ENCODE measurements at places on chromosomes 11 and 22.

GRCh38 chr11:93757924-93758865, 16.7 kb downstream of the C11orf54 start:
- no peak for DNase-seq

- no peak for DNase-seq
Measured at GRCh38 chr11:65777821-65778361, 2.9 kb downstream of the AP5B1 start.

- no peak for DNase-seq
Measured at GRCh38 chr11:122486793-122487495, 168.6 kb upstream of the UBASH3B start.

- no peak for DNase-seq
Measured at GRCh38 chr11:69238573-69239351, 55.2 kb upstream of the MYEOV start.

GRCh38 chr11:65654375-65655349, 8.1 kb downstream of the RELA start:
- no peak for DNase-seq

GRCh38 chr11:79919350-79919749, 478.5 kb upstream of the TENM4 start:
- DNase-seq, result no peak

GRCh38 chr11:27807596-27807995, 107.3 kb upstream of the BDNF start:
- DNase-seq, result no peak

- no peak for DNase-seq
Measured at GRCh38 chr22:30742291-30743256, 47.9 kb downstream of the OSBP2 start.

- DNase-seq, result no peak
Measured at GRCh38 chr11:91081440-91082043, 858.7 kb upstream of the CHORDC1 start.

DNA sequence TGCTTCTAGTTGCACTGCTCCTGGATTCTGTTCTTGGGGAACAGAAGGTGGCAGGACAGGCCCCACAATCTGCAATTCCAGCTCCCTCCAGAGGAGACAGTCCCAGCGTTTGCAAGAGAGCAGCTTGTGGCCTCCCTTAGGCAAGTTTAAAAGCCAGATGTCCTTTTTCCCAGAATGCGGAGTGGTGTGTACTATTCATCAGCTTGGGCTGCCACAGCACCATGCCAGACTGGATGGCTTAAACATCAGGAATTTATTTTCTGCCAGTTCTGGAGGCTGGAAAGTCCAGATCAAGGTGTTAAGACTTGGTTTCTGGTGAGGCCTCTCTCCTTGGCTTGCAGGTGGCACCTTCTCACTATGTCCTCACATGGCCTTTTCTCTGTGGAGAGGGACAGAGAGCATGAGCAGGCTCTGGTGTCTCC, 11.7 kb downstream of the MIAT start:
- no peak for DNase-seq

- no peak for DNase-seq
Measured at GRCh38 chr11:4105916-4106315, 11.3 kb downstream of the RRM1 start.

GRCh38 chr11:67265633-67266448, 432 bp upstream of the GRK2 start:
- DNase-seq, result peak; percentile 43

DNA sequence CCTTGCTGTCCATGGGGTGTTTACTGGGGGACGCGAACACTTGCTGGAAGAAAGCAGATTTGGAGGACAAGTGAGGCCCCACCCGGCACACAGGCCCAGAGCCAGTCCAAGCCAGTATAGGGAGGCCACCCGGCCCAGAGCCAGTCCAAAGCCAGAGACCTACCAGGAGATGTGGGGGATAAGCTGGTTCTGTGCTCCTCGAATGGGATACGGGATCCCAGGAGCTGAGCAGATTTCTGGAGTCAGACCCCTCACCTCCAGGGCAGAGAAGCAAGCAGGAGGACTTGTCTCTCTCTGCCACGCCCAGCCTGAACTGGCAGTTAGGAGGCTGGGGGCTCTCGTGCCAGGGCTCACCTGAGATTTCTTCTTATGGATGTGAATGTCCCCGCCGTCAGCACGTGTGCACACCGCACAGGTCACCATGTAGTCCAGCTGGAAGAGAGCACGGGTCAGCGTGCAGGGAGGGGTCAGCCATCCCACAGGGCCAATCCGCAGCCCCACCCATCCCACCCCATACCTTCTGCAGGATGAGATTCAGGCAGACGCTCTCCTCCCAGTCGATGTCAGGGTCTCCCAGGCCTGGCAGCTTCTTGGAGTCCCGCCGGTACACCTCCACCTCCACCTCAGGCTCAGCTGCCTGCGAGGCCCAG, 35.3 kb downstream of the KIAA0930 start:
- no peak for DNase-seq

GRCh38 chr11:43830928-43831440, 49.6 kb upstream of the ALKBH3 start:
- DNase-seq, result peak; percentile 46

GRCh38 chr11:56624661-56625110, 10.0 kb upstream of the OR5M1 start:
- no peak for DNase-seq

- DNase-seq, result no peak
Measured at GRCh38 chr11:92276773-92277172, 52.2 kb downstream of the FAT3 start.

- DNase-seq, result no peak
Measured at GRCh38 chr22:21761994-21762680, 26.5 kb upstream of the YPEL1 start.

DNA sequence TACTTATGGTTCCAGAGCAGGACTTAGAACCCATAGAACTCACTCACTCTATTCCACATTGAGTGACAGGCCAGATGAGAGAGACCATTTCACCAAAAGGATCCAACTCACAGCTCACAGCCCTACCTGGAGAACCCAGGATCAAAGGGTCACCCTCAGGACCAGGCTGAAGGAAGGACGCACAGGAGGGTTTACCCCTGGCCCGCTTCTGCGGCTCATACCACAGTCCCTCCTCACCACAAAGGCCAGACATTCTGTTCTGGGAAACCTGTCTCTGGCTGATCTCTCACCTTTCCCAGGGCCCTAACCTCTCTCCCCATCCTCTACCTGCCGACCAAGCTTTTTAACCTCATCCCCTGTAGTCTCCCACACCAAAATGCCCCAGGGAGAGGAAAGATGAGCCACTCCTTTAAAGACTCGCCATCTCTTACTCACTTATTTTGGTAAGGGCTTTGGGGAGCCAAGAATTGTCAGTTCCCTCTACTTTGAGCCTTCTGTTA, 4.7 kb downstream of the FOSL1 start:
- DNase-seq, result no peak

GRCh38 chr11:113248702-113249490, 65.5 kb upstream of the TTC12 start:
- DNase-seq, result no peak

DNA sequence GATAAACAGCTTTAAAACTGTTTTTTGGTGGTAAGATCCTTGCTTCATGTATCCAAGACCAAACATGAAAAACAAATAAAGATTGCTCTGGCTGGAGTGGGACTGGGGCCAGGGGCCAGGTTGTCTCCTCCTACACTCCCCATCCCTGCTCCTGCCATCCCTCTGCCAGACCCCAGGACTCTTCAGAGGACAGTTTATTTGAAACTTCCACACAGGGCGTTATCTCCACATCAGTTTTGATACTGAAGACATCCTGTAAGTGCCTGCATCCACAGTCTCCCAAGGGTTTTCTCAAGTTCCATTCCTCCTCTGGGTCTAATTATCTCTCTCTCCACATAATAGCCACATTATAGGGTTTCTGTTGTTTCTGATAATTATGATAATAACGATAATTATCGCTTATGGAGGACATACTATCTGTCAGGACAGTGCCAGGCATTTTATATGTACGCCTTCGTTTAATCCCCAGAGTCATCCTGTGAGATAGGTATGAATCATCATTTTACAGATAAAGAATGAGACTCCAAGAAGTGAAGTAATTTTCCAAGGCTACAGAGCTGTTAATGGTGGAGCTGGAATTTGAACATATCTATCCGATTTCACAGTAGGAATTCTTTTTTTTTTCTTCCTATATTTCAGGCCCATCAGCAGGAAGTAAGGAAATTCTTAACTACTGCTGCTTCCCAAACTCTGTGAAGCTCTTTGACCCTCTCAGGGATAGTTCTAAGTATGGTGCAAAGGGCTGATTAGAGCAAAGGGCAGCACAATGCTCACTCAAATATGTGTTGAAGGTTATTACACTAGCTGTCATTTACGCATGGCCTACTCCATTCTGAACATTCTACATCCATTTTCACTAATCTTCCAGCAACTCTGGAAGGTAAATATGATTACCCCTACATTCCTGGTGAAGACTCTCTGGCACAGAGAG, 488.0 kb upstream of the CCDC90B start:
- DNase-seq, result no peak

DNA sequence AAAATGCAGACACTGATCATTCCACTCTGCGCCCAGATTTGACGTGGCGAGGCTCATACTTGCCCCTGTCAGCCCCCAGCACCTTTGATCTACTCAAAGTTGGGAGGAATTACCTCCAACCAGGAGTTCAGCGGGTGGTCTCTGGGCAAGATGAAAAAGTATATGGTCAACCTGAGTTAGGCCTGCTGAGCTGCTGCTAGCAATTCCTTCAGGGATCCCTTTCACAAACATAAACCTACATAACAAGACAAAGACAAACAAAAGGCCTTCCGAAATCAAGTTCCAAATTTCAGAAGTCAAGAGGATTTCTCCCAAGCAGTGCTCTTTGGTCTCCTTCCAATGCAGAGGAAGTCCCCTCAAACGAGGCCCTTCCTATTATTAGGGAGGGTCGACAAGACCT, 20.8 kb downstream of the CLDN5 start:
- DNase-seq, result no peak

GRCh38 chr22:50505776-50506610, 1.5 kb downstream of the LMF2 start:
- DNase-seq, result no peak

GRCh38 chr22:45478108-45478771, 24.4 kb upstream of the FBLN1 start:
- DNase-seq, result no peak

- no peak for DNase-seq
Measured at GRCh38 chr22:41919357-41920224, 4.7 kb upstream of the SHISA8 start.

Data from activated CD8-positive, alpha-beta memory T cell treated with anti-CD3 and anti-CD28 coated beads for 4 hours (primary cell).